ENCODE measurements at places on chromosomes 16 and 17.
A peak's percentile ranks its signal among the peaks of the same experiment; 100 is the strongest.

- DNase-seq, result no peak
These were observed 76.8 kb downstream of the RPGRIP1L start for GRCh38 chr16:53626811-53627210.

GRCh38 chr16:16890964-16891363 lies 512.0 kb downstream of the NPIPA7 start:
- DNase-seq, result no peak

DNA sequence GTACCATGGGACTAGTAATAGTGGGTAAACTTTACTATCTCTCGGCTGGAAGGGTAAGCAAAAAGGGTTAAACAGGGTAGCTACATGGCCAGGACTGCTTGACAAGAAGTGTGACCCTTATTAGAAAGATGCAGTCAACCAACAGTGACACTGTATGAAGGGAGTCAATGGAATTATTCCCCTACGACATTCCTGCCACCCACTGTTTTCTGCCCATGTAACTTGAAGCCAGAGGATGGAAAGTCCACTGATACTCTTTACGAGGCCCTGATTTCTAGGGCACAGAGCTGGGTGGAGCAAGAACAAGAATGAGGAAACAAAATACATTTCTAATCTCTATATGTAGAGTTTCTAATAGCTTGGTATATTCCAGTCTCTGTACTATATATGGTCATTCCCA lies 1102.5 kb downstream of the CDH11 start:
- DNase-seq, result no peak

- no peak for DNase-seq
These were observed 3.9 kb upstream of the ZFPM1 start for GRCh38 chr16:88449267-88449561.

- DNase-seq, result peak; percentile 82
These were observed 2.7 kb upstream of the LASP1NB start for GRCh38 chr17:38922538-38923297.

- no peak for DNase-seq
These were observed 9.2 kb downstream of the SKAP1 start for GRCh38 chr17:48420823-48421222.

DNA sequence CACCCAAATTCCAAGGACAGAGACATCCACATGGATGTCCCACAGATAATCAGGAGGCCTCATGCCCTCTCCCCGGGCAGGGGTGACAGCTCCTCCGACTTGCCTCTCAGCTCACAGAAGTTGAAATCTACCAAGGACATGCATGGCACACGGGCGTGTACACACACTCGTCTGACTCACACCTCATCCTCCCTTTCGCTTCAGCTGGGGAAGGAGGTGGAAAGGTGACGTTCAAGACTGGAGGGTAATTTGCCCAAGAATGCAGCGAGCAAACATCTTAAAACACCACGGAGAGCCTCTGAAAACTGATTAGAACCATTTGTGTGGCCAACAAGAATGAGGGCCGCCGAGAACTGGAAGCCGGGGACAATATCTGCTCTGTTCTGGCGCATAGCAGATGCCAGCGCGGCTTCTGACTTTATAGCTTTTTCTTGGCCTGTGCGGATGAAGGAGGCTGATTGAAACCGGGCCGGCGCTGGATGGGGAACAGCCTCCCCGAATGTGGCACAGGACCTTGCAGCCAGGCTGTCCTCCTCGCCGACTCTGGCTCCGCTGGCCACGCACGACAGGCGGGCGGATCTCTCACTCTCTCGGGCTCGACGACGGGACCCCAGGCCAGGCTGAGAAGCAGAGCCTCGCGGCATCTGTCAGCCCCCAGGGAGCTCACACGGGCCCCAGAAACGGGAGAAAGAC lies 100.9 kb downstream of the C16orf95 start:
- peak; percentile 61 for DNase-seq

- no peak for DNase-seq
These were observed 139.6 kb downstream of the SKAP1 start for GRCh38 chr17:48290378-48290777.

DNA sequence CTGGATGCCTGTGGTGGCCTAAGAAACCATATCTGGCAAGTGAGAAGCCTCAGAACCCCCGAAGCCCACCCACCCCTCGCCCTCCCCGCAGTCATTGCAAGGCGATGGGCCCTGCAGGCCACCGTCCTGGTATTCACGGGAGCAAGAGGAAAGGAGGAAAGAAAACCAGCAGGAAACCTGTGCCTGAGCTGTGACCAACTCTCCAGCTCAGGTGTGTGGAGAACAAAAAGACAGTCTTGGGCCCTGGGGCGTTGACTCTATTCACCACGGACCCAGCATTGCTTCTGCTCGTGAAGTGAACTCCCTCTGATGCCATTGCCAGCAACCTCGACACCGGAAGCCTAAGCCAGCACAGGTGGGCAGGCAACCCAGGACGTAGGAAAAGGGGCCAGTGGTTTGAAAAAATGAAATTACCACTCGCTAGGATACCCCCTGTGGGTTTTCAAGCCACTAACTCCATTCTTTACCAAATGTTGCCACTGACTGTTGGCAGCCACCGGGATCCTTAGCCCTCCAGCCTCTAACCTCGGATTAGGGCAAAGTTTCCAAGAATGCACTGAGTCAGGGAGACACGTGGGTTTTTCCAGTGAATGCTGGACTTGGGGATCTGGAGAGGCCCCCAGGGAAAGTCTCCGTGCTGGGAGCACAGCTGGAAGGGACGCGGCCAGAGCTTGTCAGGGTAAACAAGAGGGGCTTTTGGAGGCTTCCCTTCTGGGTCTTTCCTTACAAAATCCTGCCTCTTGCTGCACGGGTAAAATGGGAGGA lies 25.1 kb downstream of the FA2H start:
- no peak for DNase-seq

DNA sequence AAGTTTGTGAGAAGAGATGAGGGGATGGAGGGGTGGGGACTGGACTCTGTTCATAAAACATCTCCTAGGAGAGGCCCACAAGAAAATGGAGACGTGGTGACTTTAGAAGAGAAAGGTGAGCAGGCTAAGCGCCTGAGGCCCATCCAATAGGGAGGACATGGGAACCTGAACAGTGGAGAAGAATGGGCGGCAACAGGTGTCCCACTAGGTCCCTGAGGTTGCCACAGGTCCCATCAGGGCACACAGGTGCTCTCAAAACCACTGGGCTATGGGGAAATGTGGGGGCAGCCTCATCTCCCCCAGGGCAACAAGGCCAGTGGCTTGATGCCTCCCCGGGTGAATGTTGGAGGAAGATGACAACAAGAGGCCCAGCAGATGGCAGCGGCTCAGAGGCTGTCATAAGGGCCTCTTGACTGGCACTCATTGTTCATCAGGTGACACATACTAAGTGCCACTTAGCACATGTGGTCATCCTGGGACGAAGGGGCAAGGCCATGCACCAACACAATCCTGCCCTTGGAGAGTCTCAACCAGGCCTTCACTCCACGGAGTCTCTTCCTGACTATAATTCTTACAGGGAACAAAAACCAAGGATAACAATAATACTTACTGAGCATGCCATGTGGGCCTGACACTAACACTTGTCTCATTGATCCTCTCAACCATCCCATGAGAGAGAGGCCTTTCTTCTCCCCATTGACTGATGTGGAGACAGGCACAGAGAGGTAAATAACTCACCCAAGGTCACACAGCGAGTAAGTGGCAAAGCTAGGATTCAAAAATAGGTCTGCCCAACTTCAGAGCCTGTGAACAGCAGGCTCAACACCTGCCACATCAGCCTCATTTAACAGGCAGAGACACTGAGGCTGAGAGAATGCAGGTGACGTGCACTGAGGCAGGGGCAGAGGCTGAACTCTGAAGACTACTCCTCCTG lies 38.0 kb downstream of the CUEDC1 start:
- DNase-seq, result no peak

DNA sequence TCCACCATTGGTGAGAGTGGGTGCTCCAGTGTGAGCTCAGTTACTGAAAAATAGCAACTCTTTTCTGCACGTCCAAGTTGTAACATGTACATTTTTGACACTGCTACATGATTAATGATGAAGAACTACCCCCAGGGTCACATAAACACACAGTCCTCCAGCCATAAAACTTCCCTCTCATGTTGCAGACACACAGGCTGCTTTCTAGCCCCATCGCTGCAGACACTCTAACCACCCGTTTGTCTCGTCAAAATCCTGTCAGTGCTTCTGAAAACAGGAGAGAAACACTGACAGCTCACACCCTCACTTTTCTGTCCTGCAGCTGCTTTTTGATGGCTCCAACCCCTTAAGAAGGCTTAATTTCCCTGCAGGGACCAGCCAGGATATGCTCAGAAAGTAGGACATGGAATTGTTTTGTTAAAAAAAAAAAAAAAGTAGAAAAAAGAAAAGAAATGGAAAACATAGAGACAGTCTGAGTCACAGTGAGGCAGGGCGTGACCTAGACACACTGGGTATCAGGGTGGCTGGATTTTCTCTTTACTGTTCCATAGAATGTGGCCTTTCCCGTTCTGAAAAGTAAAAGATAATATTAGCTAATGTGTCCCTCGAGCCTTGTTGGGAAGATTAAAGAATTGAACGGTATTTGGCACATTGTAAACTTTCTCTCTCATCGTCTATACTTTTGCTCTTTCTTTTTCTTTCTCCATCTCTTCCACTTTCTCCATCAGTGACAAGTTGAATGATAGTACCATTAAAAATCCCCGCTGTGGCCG lies 20.7 kb upstream of the CCL5 start:
- DNase-seq, result no peak

- no peak for DNase-seq
These were observed 2.3 kb downstream of the PAFAH1B1 start for GRCh38 chr17:2595716-2596115.

- peak; percentile 42 for DNase-seq
These were observed 75.2 kb upstream of the KSR1 start for GRCh38 chr17:27381007-27381501.

GRCh38 chr16:4246777-4247459 lies 5.0 kb upstream of the SRL start:
- DNase-seq, result no peak
